ENCODE measurements at places on chromosomes 12 and 14.

DNA sequence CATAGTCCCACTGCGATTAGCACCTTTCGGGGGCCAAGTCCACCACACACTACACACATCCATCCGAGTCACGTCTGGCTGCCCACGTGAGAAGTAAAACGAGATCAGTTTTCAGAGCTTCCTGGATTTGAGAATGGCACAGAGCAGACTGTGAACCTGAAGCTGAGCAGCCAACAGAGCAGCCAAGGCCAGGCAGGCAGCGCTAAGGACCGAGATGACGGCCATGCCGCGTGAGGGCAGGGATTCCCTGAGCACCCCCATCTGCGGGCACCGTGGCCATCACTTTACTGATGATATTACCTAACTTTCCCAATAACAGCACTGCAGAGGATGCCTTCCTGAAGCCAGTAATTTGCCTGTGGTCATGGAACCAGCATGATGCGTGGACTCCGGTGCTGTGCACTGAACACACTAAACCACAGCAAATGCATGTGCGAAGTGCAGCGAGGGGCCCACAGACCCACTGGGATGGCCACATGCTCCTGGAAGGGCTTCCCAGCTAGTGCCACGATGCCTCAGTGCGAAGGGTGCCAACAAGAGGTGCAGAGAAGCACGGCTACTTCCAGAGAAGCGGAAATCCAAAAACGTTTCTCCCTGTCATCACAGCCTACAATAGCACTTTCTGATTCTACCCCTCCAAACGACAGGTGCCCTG, 56.0 kb downstream of the RNF34 start:
- DNase-seq: no peak

DNA sequence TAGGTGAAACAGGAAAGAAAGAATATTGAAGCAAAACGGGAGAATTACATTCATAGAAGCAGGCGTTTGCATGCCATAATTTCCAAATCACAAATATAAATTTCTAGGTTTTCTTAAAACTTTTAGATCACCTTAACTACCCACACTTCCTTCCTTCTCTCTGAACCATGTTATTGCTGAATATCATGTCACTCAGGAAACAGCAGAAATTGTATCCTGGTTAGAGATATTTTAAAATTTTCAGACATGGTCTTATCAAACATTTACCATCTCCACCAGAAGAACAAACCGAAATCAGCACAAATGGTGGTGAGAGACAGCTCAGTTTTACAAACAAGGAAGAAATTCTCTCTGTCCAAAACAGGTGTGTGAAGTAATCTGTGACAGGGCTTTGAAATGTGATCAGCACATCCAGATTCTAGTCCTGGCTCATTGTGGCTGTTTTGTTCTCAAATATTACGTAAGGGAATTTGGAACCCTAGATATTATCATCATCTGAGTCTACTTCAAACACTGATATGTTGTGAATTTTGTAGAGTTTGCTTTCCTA, 16.3 kb downstream of the TESPA1 start:
- no peak for DNase-seq

DNA sequence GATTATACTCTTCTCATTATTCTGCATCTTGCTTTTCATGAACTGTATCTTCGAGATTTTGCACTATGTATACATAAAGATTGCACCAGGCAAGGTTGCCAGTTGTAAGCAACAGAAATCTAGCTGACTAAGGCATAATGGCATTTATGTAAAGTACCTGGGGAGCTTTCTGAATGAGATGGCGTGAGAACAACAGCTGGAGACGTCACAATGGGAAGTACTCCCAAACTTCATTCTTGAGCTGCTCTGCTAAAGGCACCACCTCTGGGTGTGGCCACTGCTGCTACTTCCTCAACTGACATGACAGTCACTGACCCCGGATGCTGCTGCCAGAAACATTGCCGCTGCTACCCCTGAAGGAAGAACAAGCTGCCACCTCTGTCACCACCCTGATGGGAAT, 220.7 kb downstream of the NOVA1 start:
- DNase-seq: no peak

GRCh38 chr14:103730490-103731035, 15.0 kb downstream of the ZFYVE21 start:
- DNase-seq: no peak

DNA sequence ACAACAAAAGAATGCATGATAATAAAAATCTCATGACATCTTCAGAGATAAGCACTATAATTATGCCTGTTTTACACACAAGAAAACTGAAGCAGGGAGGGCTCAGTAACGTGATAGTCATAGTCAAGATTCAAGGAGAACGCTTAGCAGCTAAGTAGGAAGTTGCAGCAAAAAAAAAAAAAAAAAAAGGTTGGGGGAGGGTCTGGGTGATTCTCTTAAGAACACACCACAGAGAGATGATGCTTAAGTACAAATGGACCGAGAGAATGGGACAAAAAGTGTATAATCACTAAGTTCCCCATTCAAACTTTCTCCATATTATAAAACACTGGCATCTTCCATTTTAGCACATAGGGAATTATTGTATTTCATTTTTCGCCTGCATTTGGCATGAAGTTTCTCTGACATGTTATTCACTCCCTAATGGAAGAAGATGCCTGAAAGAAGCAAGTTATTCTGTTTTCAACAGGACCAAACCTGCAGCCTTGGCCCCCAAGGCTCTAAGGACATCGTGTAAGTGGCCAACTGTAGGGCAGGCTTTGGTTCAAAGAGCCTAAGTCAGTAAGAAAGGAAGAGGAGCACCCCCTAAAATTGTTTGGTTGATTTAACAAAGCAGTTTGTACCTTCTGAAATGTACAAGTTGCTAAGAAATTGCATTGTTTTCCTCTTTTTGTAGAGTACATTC, 142.9 kb upstream of the TMPO start:
- no peak for DNase-seq

DNA sequence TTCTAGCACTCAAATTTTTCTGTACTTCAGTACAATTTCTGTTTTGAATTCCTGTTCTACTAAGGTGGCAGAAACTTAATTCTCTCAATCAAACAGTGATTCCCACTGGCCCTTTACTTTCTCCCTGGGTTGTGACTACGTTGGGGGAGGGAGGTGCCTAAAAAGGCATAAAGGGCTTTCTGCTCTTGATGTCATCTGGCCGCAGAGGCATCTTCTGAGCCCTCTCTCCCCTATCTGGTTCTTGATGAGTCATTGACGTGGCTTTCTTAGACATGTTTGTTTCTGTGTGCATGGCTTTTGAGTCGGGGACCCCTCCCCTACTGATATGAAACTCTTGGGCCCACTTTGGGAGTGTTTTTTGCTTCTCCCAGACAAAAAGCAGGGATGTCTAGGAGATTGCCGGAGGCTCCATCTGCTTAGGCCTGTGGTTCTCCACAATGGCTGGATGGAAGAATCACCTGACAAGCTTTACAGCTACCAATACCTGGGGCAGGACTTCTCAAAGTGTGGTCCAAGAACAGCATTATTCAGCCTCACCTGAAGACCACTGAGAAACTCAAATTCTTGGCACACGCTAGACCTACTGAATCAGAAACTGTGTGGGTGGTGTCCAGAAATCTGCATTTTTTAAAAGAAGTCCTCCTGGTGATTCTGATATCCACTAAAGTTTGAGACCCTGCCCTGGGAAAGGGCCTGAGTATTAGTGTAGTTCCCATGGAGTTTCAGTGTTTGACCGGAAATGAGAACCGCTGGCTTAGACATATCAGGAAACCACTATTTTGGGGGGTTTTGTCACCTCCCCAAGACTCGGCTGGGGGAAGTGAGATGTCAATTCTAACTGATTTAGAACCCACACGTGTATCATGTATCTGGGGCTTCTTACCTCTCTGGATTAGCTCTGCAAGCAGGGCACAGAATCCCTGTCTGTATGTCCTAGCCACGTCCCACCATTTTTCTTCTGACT, 395.7 kb upstream of the PDE3A start:
- DNase-seq: no peak

GRCh38 chr14:62501021-62501750, 544.1 kb downstream of the KCNH5 start:
- DNase-seq: no peak

- DNase-seq: no peak
Measured at GRCh38 chr12:89080793-89081465, 271.4 kb downstream of the DUSP6 start.

- DNase-seq: no peak
Measured at GRCh38 chr14:30251017-30251416, 307.9 kb upstream of the G2E3 start.

DNA sequence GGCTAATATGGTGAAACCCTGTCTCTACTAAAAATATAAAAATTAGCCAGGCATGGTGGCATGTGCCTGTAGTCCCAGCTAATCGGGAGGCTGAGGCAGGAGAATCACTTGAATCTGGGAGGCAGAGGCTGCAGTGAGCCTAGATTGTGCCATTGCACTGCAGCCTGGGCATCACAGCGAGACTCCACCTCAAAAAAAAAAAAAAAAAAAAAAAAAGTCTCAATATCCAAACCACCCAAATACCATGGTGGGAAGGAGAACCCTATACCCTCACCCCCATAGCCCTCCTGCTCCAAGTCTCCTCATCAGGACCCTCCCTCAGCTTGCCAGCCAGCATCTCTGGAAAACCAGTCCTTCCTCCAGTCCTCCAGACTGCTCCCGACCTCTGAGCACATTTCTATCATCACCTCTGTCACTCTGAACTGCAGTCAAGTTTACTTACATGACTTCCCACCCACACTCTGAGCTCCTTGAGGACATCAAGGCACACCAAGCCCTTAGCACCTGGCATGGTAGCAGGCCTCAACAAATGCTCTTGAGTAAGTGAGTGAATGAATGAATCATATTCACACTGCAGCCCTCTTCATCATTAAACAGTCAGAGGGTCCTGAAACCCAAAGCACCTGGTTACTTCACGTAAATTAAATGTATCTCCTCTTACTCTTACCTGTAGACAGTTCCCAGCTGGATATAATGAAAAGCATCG, 35.2 kb downstream of the NT5DC3 start:
- no peak for DNase-seq

DNA sequence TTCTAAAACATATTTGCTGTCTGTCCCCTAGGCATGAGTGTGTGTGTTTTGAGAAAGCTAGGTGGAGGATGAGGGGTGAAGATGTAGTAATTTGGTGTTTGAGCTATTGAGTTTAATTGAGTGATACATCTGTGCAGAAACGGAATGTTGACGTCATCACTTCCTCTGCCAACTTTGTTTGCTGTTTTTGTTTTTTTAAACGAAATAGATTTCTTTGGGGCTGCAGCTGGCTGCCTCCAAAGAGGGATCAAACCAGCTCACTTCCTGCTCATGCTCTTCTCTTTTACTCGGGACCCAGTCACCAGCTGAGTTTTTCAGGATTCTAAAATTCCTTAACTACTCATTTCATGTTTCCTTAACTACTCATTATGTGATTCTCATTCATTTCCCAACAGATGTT, 19.5 kb upstream of the CRACR2A start:
- no peak for DNase-seq

GRCh38 chr12:6666211-6666610, 3.3 kb upstream of the ING4 start:
- no peak for DNase-seq

DNA sequence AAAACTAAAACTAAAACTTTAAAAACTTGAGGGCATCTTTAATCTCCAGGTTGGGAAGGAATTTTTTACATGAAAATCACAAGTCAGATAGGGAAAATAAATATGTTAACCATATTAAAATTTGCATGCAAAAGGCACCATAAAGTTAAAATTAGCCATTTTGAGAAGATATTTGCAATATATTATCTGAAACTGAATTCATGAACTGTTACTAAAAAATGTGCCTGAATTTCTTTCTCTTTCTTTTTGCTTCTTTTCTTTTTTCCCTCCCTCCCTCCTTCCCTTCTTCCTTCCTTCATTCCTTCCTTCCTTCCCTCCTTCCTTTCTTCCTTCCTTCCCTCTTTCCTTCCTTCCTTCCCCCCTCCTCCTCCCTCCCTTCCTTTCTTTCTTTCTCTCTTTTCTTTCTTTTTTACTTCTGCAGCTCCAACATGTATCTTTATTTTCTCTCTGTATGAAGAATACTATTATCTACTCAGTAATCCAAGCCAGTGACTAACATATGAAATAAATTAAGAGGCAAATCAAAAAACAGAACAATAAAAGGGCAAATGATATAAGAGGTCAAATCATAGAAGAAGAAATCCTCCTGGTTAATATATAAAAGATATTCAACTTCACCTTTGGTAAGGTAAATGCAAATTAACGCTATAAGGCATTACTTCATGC, 146.0 kb downstream of the BRMS1L start:
- DNase-seq: no peak

DNA sequence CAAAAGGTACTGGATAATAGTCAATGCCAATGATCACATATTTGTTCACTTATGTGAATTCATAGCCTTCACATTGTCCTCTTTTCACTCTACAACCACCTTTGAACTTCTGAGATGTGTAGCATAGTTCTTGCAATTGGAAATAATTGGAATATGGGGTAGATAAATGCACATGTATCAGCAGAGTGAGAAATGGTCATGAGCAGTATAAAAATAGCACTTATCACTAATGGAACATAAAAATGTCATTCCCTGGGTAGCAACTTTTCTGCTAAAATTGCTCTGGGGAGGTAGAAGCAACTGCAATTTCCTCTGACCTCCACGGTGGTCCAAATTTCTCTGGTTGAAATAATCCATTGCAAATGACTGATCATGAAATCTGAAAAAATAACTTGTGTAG, 1785.7 kb upstream of the FLRT2 start:
- no peak for DNase-seq

- DNase-seq: peak; percentile 85
Measured at GRCh38 chr14:81400202-81400678, at the start of gene STON2. TSS of gene STON2 (minus strand) at chr14:81400324. CDS start at chr14:81398382, 1,942 bp downstream.
